ENCODE measurements at places on chromosomes 6 and 20.

DNA sequence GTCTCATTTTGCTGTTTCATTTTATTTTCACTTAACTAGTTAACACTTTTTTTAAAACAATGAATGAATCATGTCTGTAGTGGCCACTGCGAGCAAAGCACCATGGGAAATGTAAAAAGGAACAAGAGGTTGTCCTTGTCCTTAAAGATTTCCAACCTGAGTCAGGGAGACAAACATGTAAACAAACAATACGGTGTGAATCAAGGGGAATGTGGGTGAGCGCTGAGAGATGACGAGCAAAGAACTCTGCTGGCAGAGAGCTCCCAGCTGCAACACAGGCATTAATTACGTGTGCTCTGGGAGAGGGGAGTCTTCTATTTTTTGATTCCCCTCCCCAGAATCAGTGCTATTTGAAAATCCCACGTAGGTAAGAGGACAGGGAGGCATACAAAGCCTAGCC, 84.3 kb downstream of the ATXN1 start:
- no peak for DNase-seq

GRCh38 chr6:111604259-111605099, 1.2 kb downstream of the TRAF3IP2 start:
- DNase-seq = no peak

GRCh38 chr6:35078226-35078850, 62.8 kb downstream of the TCP11 start:
- DNase-seq = no peak

GRCh38 chr6:75932067-75932466, 140.4 kb downstream of the IMPG1 start:
- DNase-seq = no peak

- no peak for DNase-seq
Measured at GRCh38 chr6:131532580-131533039, 40.4 kb upstream of the ARG1 start.

DNA sequence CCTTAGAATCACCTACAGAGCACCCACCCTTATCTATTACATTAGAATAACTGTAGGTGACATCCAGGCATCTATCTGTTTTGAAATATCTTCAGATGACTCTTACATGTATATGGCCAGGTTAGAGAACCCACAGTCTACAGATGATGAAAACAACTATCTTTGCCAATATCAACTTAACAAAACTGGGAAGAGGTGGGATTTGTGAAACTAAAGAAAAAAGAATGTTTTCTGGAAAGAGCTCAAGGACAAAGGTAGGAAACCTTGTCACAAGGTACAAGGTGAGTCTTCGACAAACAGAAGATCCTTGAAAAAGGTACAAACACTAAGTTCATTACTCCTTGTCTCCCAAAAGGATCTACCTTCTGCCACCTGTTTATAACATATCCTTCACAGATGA, 47.0 kb upstream of the DST start:
- DNase-seq = no peak

- DNase-seq = no peak
Measured at GRCh38 chr20:53129563-53129962, 157.4 kb downstream of the TSHZ2 start.

DNA sequence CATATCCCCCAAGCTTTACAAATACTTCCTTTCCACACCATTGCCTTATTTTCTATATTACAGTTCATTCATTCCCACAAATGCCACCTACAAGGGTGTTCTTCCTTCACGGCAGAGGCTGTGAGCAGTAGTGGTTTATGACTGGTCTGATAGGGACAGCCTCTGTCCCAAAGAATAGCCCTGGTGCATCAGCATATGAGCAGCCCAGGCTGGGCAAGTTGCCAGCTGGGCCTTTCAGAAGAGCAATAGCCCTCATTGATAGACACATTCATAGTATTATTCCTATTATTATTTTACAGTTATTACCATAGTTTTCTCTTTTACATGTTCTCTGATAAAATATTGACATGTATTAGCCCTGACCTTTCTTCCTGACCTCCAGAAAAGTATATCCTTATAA, 149.9 kb downstream of the MMS22L start:
- DNase-seq = no peak

DNA sequence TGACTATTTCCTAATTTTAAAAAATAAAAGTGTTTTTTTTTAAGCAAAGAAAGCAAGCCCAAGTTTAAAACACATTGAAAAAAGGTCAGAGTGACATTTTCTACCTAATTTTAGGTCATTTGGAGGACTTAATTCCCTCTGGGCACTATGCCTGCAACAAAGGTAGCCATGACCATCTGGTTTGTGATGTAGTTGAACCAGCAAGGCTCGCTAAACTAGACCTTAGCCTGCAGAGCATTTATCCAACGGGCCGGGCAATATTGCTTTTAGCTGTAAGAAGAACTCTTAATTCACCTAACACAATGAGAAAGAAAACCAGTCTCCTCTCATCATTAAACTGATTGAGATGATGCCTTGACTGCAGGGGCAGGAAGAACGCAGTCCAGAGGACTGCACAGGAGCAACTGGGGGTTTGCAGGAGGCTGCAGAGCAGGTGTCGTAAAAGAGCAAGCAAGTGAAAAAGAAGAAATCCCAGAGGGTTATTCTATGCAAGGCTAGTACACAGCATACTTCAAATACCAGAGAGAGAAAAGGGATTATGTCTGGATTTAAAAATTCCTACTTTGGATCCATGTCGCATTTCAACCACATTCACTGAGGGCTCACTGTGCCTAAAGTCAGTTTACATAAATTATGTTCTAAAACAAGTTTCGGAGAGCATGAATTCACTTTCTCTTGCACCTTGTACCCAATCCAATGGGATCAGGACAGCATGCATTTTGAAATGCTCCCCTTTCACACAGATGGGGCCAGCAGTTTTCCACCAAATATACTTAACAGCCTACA, 12.8 kb downstream of the TRAF3IP2 start:
- DNase-seq = no peak

- peak; percentile 42 for DNase-seq
Measured at GRCh38 chr20:2469991-2470422, 582 bp downstream of the SNRPB start.

DNA sequence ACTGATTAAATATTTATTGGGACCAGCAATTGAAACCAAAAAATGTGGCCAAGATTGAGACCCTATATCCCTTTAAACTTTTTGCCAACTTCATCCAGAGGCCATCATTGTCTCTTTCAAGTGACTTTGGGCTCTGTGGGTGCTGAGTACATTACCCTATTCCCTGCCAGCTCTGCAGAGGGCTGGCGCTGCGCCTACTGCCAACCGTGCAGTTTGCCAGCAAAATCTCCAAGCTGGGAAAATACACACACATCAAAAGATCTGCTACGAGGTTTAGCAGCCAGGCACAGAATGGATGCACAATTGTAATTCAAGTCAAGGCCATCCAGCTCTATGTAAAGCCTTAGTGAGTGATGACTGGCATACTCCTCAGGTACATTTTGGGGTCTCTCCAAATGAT, 125.0 kb downstream of the CBLN4 start:
- DNase-seq = no peak

GRCh38 chr20:36385503-36385902, 79.4 kb downstream of the DLGAP4 start:
- DNase-seq = no peak

- DNase-seq = no peak
Measured at GRCh38 chr6:37779111-37779800, 40.3 kb upstream of the ZFAND3 start.

DNA sequence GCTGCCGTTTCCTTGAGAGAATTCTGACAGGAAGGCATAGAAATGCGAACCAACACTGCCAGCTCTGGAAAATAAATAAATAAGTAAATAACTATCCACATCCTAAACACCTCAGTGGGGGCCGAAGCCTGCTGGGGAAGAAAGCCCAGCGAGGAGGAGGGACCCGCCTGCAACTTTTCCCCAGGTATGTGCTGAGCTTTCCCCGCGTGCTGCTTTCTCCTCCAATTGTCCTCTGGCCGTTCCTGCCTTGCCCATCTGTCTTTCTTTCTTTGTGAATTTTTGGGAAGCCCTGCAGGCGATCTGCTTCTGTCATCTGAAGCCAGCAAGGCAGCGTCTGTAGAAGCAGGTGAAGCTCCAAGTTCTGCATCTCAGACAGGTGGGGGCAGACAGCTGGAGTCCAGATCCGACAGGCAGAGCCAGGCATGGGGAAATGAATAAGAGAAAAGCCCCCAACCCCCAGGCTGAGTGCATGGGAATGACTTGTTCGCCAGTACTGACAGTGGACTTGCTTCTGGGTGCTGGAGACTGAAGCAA, 49.2 kb upstream of the IL17A start:
- no peak for DNase-seq

- DNase-seq = no peak
Measured at GRCh38 chr20:3758566-3758965, 9.0 kb downstream of the ADISSP start.

GRCh38 chr6:118606268-118606667, 45.1 kb downstream of the CEP85L start:
- no peak for DNase-seq

GRCh38 chr20:57838670-57839151, 128.9 kb upstream of the PMEPA1 start:
- no peak for DNase-seq

- no peak for DNase-seq
Measured at GRCh38 chr6:90263633-90264032, 33.0 kb downstream of the BACH2 start.

DNA sequence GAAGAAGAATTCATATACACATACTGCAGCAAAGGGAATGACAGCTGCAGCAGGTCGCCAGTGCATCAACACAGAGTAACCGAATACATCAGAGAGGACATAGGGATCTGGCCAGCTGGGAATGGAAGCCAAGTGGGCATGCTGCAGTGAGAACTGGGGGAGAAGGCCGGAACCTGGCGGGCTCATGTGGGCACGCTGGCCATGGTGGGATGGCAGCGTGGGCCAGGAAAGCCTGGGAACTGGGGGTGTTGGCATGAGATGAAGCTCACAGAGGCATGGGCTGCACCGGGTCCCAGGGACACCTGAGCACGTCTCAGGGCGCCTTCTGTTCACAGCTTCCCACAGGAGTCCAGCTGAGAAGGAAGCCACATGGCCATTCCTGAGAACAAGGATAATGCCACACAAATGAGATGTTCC, 139.5 kb upstream of the AGPAT4 start:
- no peak for DNase-seq

GRCh38 chr6:66499851-66500250, 792.8 kb upstream of the EYS start:
- DNase-seq = no peak

DNA sequence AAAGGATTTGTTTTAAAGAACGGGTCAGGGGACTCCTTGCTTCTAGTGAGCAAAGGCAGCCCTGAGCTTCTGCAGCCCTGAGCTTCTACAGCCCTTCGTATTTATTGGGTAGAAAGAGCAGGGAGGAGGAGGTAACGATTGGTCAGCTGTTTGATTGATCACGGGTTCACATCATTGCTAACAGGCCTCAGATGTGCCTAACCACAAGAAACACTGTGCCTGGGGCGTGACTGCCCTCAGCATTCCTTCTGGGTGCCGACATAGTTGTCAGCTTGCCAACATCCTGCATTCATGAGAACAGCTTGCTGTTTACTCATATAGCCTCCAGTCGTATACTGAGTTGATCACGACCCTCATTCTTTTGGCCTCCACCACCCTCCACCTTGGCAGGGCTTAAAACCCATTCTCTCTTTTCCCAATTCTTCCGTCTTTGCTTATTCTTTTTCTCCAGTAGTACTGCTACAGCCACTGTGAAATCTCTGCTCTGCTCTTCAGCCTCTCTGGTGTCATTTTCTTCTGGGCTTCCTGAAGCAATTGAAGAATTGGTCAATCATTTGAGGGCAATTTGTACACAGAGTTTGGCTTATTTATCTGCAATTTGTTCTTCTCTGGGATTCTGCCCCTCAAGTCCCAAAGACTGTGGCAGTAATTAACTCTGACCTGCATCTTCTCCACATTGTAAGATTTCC, 25.4 kb upstream of the NOP56 start:
- DNase-seq = no peak

DNA sequence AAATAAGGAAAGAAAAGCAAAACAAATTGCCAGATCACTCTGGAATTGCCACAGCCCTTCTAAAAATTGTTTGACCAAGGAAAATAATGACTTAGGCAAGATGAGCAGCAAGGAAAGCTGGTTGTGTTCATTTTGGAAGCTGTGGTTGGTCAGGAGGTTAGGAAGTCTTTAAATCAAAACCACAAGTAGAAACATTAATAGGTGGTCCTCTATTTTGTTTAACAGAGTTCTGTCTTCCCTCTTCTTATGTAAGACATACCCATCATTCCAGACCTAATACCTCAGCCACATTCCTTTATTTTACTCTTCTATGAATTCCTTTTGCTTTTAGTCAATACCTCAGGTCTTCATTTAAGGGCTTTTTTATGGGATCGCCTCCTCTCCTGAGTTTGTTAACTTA, 422.2 kb upstream of the PLCB4 start:
- DNase-seq = no peak

DNA sequence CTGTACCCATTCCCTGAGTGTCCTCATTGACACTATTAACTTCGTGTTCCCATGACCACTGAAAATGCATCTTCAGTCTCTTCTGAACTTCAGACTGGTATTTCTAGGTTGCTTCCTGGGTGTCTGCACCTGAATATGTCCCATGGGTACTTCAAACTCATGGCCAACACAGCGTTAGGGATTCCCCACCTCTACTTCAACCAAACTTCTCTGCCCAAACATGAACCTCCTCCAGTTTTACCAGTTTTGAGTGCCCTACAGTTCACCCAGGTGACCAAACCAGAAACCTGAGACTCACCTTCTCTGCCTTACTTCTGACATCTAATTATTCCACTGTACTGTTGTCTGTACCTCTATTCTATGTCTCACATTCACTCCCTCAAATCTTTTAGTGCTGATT, 99.5 kb upstream of the SUPT3H start:
- DNase-seq = no peak

DNA sequence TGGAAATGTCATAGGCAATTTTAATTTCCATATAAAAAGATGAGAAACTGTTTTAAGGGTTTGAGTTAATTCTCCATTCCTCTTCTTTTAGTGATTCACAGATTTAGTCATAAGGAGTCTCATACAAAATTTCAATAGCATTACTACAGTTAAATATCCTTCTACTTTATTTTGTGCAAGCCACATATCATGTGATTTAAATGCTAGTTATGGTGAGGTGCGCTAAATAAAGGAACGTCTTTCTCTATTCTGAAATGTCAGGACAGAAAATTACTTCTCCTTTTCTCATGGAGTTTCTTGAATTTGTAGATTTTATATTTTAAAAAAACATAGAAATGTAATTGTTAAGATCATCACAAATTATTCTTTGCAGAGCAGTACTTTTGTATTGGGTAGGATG, 50.0 kb upstream of the SUPT3H start:
- no peak for DNase-seq

GRCh38 chr6:134267917-134268361, 50.0 kb downstream of the SGK1 start:
- no peak for DNase-seq

DNA sequence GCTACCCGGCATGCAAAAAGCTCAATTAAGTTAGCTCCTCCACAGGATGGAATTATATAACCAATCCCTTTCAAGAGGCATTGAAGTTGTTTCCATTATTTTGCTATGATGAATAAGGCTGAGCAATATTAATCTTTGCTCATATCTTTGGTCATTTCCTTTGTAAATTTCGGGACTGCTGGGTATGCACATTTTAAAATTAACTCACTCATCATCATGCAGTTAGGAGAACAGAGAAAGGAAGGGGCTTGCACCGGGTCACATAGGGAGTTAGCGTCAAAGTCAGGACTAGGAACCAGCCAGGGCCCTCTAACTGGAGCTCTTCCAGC, 430 bp upstream of the FAM110A start:
- no peak for DNase-seq

GRCh38 chr6:157790548-157791160, 32.4 kb upstream of the SNX9 start:
- DNase-seq = no peak

GRCh38 chr20:496126-496696, 33.9 kb upstream of the TBC1D20 start:
- no peak for DNase-seq

All from activated CD8-positive, alpha-beta memory T cell treated with anti-CD3 and anti-CD28 coated beads for 4 hours (primary cell).